ENCODE measurements at places on chromosomes 7 and 10. TPM values are rescaled to one million over a fixed set of nuclear protein-coding genes. Genes with fewer than 3 reads are reported as not detected.
A peak's percentile ranks its signal among the peaks of the same experiment; 100 is the strongest.

GRCh38 chr10:16944986-16945385, 127.8 kb upstream of the RSU1 start:
- peaks cover 10% of the 10 kb centered on the region for H3K4me1 ChIP-seq
- no peak for DNase-seq
- H3K27ac ChIP-seq, result no peak overlapping the region
- H3K36me3 ChIP-seq, result no peaks in the 10 kb centered on the region

DNA sequence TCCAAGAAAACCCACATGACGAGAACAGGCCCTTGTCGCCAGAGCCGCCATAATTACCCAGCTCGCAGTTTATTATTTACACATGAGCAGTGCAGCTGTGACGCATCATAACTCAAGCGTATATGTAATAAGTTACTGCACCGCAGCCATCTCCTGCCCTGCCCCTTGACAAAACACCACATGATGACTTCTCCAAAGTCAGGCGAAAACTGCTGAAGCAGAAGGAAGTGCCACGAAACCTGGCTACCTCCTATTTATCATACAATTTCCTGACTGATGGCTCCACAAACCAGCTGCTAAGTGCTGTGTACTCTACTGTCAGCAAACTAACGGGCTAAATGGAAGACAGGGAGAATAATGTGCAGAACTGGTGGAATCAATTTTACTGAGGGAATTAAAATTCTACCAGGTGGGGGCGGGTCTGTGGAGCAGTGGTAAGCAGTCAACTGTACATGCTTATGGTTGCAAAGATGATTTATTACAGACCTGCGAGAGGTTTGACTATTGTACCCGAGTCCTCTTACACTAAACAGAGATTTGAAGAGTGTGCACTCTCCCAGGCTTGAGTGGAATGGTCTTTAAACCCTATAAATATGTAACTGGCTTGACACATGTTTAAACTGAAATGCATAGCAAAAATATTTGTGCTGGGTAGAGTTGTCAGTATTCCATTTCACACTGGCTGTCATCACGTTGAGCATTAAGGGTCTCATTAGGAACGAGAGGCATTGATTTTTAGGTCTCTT, 156.0 kb downstream of the GLI3 start:
- H3K27ac ChIP-seq, result peak overlapping the region; percentile 24
- H3K4me3 ChIP-seq, result peak overlapping the region; percentile 4
- no peaks in the 10 kb centered on the region for H3K27me3 ChIP-seq

DNA sequence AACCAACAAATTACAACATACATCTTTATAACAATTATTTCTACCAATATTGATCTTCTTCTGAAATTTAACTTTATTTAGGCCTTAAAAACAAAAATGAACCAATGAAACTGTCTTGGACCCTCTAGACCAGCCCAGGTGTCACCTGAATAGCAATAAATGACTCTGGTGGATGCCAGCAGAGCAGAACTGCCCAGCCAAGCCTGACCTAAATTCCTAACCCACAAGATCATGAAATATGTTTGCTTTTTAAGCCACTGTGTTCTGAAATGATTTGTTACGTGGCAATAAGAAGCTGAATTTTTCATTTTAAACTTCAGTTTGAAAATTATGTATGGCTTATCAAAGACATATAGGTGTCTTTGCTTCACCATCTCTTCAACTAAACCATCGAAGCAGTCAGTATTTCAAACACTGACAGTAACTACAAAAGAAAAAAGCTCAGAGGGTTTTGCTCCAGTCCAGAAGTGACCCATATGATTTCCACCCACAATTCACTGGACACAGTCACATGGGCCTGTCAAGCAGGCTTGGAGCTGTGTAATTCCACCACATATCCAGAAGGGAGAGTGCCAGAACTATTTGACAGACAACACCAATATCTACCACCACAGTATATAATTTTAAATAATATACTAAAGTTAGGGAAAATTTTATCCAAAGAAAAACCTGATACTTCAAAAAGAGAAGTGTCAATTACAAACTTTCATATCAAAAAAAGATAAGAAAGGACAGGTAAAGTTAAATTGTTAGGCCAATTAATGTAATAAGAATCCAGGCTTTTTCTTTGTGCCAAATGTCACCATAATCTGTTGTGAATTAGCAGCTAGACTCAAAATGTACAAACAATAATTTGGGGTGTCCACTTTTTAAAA, 94.5 kb downstream of the KMT2C start:
- DNase-seq, result no peak
- H3K27ac ChIP-seq, result peak overlapping the region; percentile 40
- no peak overlapping the region for H3K4me3 ChIP-seq
- H3K36me3 ChIP-seq, result peaks cover 7% of the 10 kb centered on the region
- no peaks in the 10 kb centered on the region for H3K27me3 ChIP-seq

DNA sequence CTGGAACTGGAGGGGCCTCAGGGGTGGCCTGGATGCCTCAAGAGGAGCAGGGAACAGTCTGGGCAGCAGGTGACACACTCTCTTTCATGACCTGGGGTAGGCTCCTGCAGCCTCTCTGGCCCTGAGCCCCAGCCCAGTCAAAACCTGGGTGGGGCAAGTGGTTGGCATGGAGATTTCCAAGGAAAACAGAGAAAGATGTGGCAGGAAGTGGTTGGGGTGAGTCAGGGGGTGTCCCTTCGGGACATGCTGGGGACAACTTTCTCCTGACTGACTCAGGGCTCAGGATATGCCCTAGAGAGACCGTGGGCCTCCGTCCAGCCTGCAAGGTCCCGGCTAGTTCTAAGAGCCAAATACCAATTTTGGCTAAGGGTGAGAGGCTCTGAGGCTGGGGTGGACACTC, 2.9 kb downstream of the AQP1 start:
- H3K4me3 ChIP-seq, result no peak overlapping the region
- no peak for DNase-seq
- H3K27me3 ChIP-seq, result no peaks in the 10 kb centered on the region
- no peaks in the 10 kb centered on the region for H3K36me3 ChIP-seq
- peaks cover 33% of the 10 kb centered on the region for H3K4me1 ChIP-seq

DNA sequence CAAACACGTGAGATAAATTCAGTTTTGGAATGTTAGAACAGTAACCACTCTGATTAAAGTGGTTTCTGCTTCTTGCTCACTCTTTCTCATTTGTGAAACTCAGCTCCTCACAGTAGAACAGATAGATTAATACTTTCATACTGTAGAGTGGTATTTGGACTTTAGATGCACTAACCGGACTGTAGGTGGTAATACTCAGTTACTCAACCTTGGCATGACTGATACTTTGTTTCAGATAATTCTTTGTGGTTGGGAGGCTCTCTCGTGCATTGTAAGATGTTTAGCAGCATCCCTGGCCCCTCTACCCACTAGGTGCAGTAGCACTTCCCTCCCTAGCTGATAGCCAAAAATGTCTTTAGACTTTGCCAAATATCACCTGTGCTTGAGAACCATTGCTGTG, 37.6 kb downstream of the MCU start:
- no peaks in the 10 kb centered on the region for H3K27me3 ChIP-seq
- H3K4me3 ChIP-seq, result no peak overlapping the region
- H3K36me3 ChIP-seq, result peaks cover 6% of the 10 kb centered on the region
- DNase-seq, result no peak

DNA sequence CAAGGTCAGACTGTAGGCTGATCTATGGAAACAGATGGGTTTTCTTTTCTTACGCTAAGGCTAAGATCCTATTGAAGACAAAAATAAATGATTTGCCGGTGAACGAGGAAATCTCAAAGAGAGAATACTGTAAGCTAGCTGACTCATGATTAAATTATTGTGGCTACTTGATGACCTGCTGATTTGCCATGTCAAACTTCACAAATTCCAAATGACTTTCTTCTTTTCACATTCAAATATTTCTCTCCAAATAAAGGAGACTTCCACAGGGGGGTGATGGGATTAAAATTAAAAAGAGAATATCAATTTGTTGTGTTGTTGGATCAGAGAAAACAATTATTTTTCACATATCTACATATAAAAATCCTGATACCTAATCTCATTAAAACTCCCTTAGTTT, 860.6 kb upstream of the ZWINT start:
- DNase-seq, result no peak
- H3K4me3 ChIP-seq, result no peak overlapping the region
- H3K27me3 ChIP-seq, result no peaks in the 10 kb centered on the region
- H3K4me1 ChIP-seq, result peaks cover 11% of the 10 kb centered on the region

DNA sequence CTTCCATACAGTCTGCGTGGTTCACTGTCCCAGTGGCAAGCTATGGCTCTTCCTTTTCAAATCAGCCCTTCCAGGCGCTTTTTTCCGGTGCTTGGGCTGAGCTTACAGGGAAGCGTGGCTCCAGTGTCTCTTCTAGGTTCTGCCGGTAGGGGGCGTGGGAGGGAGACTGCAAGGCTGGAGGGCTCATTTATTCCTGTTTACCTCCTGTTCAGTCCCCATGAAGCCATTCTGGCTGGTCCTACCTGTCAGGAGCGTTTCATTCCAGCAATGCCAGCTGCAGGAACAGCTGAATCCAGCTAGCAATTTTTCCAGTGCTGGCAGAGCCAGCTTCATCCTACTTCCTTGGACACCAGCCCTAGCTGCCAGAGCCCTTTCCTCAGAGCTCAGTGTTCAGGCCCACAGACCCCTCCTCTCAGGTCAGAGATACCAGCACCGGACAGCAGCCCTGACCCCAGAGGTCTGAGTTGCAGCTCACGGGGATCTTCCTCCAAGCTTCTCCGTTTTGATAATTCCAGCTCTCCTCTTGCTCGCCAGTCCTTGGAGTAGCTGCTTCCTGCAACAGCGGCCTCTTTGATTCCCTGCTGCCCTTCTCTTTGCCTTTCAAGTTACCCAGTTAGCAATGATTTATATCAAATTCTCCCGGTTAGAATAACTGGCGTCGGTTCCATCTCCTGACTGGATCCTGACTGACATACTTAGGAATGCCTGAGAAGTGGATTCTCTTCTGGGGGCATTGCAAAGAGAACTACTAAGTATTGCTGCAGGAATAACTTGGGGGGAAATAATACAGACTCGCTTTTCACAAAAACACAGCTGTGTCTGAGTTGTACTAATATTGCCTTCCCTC, 129.8 kb downstream of the FRMD4A start:
- peaks cover 32% of the 10 kb centered on the region for H3K4me1 ChIP-seq
- H3K27me3 ChIP-seq, result peaks cover 29% of the 10 kb centered on the region
- H3K4me3 ChIP-seq, result no peak overlapping the region
- no peaks in the 10 kb centered on the region for H3K36me3 ChIP-seq
- H3K27ac ChIP-seq, result no peak overlapping the region

GRCh38 chr7:29248713-29249382, 54.3 kb downstream of the CHN2 start:
- no peak for DNase-seq
- H3K27me3 ChIP-seq, result no peaks in the 10 kb centered on the region
- peaks cover 8% of the 10 kb centered on the region for H3K36me3 ChIP-seq

Gene MBLAC1
- total RNA-seq, result 2.7 TPM

Gene DPYSL4
- total RNA-seq, result 61.9 TPM

Gene LOXL4
- 59.4 TPM for total RNA-seq

Gene SAMD9L
- total RNA-seq, result 2.7 TPM

Gene SHH
- total RNA-seq, result 28.3 TPM

Data from type B pancreatic cell (in vitro differentiated cells).